ENCODE measurements at places on chromosomes 13 and 19.

- DNase-seq, result peak; percentile 62
These were observed 2.7 kb downstream of the UHRF1 start for GRCh38 chr19:4911786-4912672.

DNA sequence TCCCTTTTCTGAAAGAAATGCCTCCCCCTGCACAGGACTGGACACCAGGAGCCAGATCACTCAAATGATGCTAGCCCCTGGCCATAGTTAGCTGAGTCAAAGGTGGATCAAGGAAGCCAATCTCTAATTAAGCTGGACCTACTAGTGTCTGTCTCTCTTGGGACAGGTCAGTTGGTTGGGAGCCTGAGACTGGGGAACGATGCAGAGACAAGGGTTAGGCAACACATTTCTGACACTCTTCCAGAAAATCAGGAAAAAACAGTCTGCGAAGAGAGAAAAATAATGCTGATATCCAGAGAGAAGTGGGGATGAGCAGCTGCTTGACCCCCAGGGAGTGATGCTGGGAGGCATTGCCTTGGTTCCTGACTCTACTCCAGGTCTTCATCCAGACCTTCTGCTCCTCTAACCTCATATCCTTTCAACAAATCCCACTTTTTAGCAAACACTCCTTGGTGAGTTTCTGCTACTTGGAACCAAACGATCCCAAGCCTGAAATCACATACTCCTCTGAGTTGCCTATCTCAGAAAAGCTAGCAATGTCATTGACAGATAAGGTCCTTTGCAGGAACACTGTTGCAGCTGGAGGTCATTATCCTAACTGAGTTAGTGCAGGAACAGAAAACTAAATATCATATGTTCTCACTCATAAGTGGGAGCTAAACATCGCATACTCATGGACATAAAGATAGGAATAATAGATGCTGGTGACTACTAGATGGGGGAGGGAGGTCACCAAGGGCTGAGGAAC is 369.7 kb downstream of the COG6 start:
- DNase-seq, result no peak

DNA sequence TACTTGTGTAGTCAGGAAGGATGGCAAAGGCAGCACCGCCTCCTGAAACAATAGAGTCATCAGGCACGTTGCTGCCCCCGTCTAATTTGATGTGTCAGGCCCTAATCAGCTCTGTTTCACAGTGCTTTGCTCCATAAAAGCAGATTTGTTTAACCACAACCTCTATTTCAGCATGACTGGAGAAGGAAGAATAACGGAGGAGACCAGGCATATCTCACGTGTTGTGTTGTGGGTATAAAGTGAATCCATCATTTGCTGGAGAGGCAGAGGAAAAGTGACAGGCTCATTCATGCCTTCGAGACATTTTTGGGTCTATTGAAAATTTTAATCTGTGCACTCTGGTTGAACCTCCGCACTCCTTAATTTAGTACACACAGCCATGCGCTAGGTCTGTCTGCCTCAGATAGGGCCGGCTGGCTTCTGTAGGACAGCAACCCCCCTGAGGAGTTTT is 940.4 kb upstream of the SLC10A2 start:
- no peak for DNase-seq

- no peak for DNase-seq
These were observed 793.0 kb downstream of the OLFM4 start for GRCh38 chr13:53821632-53822031.

DNA sequence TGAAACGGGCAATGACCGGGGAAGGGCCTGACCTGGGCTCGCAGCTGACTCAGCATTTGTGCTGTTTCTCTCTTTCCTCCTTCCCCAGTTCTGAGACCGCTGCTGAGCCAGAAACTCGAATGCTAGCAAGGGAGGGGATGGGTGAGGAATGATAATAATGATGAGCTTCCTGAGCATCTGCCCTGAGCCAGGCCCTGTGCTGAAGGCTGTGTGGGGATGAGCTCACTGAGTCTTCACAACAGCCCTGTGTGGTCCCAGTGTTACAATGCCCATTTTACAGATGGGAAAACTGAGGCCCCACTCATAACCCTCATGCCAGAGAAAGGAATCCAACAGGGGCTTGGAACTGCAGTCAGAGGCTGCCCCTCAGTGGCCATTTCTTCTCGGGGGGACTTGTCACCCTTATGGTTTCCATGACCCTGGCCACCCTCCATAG is 8.1 kb downstream of the SULT2B1 start:
- no peak for DNase-seq

DNA sequence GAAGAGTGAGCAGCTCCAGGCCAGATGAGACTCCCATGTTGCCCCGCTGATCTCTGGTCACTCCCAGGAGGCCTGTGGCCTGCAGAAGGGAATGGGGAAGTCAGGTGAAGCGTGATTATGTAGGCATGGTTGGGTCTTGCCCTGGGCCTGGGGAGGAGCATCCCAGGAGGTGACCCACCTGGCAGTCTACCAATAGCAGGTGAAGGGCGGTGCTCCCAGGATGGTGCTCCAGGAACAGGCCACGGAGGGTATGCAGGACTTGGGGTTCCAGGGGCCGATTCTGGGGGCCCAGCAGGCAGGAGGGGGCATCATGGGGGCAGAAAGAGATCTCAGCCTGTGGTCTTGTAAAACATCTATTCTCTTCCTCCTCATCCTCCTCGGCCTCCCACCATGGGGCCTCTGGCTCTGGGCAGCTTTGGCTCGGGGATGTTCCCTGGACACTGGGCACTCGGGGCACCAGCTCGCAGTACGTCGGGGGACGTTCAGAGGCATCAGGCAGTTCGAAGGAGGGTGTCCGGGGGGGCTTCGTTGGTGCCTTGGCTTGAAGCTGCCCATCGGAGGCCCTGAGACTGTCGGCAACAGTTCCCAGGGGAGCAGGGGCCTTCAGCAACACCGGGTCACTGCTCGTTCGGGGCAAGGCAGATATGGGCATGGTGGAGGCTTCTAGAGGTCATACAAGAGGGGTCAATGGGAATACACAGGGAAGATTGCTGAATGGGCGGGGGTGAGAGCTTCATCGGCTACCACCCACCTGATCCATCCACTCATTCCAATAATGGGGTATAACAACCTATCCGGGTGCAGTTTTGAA is 12.4 kb downstream of the SH2D3A start:
- no peak for DNase-seq

GRCh38 chr13:72004246-72004645 is 137.2 kb upstream of the DACH1 start:
- DNase-seq, result no peak

DNA sequence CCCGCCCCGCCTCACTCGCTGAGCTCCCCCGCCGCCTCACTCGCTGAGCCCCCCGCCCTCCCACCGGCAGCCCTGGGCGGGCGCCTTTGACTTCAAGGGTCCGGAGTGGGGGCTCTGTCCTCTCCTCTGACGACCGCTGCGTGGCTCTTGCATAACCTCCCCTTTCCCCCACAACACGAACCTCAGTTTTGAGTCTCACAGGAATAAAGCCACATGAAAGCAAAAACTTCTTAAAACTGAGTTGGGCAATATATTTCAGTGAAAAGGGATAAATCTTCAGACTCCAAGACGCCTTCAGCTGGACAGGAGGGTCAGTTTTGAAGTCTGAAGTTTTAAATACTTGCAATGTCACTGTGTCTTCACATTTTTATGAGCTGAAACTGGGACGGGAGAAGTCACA is 70.6 kb upstream of the C13orf46 start:
- DNase-seq, result no peak

DNA sequence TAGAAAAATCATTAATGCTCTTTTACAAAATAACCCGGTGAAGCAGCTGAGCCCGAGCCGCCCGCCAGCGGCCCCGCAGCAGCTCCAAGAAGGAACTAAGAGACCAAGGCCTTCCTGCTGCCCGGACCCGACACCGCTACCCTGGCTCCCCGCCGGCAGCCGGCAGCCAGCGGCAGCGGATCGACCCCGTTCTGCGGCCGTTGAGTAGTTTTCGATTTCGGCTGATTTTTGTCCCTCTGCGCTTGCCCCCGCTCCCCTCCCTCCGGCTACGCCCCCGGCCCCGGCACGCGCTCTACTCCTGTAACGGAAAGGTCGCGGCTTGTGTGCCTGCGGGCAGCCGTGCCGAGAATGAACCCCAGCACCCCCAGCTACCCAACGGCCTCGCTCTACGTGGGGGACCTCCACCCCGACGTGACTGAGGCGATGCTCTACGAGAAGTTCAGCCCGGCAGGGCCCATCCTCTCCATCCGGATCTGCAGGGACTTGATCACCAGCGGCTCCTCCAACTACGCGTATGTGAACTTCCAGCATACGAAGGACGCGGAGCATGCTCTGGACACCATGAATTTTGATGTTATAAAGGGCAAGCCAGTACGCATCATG is at the start of gene PABPC3:
Gene PABPC3 (plus strand): TSS at position 286 of the 603 bp plus-strand sequence. CDS start 63 bp downstream, at position 349.
- no peak for DNase-seq

DNA sequence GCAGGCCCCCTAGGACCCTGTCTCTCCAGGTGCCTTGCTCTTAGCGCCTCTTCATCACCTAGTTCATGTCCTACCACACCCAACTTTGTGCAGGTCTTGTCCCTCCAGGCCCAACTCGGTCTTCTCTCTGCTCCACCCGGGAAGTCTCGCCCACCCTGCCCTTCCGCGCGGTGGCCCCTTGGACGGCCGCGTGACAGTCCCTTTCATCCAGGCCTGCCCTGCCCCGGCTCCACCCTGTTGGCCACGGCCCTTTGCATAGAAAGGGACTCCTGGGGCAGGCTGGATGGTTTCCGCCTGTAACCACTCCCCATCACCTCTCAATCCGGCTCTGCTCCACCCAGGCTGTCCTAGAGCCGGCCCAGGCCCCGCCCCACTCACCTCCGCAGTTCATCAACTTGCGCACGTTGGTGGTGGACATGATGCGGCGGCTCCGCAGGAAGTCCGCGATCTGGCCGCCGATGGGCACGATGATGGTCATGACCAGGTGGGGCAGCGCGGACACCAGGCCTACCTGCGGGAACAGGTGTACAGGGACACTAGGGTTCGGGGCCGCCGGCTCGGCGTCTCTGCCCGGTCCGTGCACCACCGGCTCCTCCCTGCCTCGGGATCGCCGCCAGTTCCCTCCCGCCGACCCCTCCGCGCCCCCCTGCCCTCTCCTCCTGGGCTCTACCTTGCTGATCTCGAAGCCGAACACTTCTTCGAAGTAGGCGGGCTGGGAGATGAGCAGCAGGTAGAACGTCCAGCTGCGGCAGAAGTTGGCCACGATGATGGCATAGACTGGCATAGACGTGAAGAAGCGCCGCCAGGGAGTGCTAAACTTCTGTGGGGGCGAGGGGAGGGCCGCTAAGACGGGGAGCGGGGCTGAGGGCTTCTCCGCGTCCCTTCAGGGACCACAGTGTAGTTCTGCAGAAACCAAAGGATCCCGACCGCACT is 7.2 kb downstream of the GFY start:
- DNase-seq, result no peak

DNA sequence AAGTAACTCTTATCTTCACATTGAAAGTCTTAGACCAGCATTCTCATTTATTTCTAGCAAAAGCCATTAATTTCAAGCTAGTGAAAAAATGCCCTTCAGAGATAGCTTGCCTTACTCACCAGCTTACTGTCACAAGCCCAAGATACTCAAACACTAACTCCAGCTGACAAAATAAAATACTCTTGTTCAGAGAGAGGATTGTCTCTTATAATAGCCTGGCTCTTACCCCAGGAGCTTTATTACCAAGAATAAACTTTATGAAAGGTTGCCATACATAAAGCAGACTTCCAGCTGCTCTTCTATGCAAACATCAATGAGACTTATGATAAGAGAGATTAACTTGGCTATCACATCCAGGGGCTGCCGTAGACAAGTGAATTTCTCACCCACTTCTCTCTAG is 53.6 kb downstream of the XPO4 start:
- DNase-seq, result no peak

- DNase-seq, result no peak
These were observed 256.4 kb upstream of the SOX21 start for GRCh38 chr13:94968757-94969086.

DNA sequence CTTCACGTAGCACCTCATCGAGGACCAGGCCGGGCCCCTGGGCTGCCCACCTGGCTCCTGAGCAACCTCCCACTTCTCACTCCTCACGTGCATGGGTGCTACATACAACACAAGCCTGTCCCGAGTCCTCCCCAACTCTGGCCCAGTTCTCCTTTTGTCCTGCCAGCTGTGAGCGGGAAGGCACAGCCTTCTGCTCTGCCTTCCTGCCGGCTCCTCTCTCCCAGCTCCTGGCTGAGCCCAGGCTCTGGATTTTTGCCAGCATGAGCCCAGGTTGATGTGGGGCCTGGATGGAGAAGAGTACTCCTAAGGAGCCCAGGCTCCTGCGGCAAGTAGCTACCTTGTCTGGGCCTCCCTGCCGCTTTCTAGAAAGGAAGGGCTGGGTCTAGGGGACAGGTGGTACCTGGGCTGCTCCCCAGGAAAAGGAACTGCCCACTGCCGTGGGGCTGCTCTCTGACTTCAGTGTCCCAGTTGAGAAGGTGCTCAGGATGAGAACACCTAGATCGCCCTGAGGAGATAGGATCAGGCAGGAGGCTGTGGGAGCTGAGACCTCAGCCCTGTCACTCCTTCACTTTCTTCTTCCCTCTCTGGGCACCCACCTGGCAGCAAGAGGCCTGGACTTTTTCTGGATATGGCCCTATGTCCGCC is 23.6 kb downstream of the LYL1 start:
- no peak for DNase-seq

DNA sequence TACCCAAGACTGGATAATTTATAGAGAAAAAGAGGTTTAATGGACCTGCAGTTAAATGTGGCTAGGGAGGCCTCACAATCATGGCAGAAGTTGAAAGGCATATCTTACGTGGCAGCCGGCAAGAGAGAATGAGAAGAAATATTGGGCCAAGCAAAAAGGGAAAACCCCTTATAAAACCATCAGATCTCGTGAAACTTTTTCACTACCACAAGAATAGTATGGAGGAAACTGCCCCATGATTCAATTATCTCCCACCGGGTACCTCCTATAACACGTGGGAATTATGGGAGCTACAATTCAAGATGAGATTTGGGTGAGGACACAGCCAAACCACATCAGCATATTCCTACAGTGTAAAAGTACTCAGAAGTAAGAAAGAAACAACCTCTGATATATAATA is 4.7 kb upstream of the KBTBD7 start:
- DNase-seq, result no peak

GRCh38 chr13:28411831-28412353 is 83.0 kb downstream of the FLT1 start:
- DNase-seq, result no peak

DNA sequence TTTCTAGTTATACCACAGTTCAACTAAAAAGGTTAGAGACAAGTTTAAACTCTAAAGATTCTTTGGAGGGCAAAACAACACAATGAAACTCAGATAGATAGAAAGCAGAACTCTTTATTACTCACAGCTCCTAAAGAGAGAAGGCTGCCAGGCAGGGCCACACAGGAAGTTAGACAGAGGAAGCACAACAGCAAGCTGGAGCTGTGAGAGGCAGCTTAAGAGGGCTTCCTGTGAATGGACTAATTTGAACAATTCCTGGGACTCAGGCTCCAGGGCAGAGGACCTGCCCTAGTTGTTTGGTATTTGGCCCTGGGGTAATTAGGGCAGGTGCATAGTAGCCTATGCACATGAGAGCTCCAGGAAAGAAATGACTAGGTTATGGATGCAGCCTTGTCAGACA is 803.6 kb downstream of the DIAPH3 start:
- DNase-seq, result no peak

Measured in T-cell (primary cell).